ENCODE measurements at places on chromosomes 7 and 10.

GRCh38 chr7:112097524-112097923 lies 108.7 kb downstream of the DOCK4 start:
- DNase-seq = no peak

DNA sequence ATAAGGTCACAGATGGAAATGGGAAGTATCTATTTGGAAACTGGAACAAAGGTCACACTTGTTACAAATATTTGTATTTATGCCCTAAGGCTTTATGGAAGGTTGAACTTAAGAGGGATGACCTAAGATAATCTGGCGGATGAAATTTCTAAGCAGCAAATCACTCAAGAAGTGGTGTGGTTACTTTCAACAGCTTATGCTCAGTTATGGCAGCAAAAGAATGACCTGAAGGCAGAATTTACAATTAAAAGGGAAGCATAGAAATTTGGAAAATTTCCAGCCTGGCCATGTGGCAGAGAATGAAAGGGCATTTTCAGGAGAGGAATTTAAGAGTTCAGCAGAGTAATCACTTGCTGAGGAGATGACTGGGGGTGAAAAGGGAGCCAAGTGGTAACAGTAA lies 95.8 kb upstream of the TNS3 start:
- no peak for DNase-seq

DNA sequence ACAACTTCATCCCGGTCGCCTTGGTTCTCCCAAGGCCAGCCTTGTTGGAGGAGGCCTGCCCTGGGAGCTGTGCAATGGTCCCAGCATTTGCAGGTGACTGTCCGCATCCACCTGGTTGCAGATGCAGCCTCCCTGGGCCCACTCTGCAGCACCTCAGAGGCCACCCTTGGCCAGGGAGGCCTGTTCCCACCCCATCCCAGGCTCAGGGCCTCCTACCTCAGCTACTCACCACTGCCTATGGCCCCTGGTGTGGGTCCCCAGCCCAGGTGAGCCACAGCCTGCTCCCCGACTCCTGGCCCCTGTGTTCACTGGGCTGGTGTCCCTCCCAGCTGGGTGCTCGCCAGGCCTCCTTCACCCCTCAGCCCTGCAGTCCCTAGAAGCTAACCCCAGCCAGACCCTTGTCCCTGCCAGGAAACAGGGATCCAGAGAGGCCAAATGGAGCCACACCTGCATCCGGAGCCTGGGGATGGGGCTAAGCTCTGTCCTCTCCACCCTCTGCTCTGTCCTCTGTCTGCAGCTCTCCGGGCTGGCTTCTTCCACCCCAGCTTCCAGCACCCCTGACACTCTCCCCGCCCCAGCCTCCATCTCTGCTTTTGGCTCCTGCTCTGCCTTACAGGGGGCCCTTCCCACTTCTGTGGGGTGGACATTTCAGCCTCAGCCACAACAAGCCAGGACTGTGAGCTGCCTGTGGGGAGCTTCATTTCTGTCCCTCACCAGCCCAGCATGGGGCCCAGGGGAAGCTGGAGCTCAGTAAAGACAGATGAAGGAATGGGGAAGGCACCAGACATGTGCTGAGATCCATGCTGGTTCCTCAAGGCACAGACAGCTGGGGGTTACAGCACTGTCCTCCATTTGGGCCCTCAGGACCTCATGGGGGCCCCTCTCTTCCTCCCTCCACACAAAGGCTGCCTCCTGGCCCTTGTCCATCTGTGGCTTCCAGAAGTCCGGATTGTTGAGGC lies 35.6 kb upstream of the ANTXRL start:
- no peak for DNase-seq

DNA sequence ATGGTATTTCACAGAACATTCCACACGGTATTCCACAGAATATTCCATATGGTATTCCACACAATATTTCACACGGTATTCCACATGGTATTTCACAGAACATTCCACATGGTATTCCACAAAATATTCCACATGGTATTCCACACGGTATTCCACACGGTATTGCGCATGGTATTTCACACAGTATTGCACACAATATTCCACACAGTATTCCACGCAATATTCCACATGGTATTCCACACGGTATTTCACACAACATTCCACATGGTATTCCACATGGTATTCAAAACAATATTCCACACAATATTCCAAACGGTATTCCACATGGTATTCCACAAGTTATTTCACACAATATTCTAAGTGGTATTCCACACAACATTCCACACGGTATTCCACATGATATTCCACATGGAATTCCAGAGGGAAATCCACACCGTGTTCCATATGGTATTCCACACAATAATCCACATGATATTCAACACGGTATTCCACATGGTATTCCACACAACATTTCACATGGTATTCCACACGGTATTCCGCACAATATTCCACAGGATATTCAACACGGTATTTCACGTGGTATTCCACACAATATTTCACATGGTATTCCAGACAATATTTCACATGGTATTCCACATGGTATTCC lies 136.7 kb upstream of the CHST15 start:
- no peak for DNase-seq

- peak; percentile 18 for DNase-seq
Measured at GRCh38 chr10:69232736-69233480, 12.8 kb downstream of the HKDC1 start.

GRCh38 chr10:78505657-78506056 lies 472.0 kb downstream of the RPS24 start:
- DNase-seq = no peak

- no peak for DNase-seq
Measured at GRCh38 chr7:27243340-27244163, 950 bp downstream of the EVX1 start.

DNA sequence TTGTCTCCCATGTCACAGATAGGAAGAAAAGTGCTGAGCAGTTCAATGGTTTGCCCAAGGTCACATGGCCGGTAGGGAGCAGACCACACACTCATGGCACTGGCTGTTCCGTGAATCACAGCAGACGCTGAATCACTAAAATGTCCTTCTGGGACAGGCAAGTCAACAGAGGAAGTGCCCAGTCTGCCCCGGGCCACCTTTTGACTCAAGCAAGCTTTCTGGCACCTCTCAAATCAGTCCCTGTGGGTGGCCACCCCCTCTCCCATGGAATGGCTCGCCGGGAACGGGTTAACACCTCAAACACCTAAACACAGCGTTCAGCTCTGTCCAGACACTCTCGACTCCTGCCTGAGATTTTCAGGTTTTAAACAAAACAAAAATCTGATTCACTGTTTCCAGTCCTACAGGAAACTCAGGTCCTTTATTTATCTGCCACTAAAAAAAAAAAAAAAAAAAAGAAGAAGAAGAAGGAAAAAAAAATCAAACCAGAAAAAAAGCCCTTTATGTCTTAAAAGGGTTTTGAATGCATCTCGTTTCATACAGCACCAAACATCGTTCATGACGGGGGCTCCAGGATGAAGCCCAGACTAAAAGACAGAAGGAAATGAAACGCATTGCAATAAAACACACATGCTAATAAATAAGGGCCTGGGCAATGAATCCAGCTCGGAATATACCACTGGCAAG lies 15.5 kb downstream of the CARD11 start:
- peak; percentile 60 for DNase-seq

GRCh38 chr10:28806951-28807759 lies 129.8 kb downstream of the BAMBI start:
- no peak for DNase-seq

GRCh38 chr7:77349141-77349540 lies 67.0 kb downstream of the GSAP start:
- no peak for DNase-seq

- no peak for DNase-seq
Measured at GRCh38 chr10:99855479-99856071, 73.1 kb downstream of the ABCC2 start.

DNA sequence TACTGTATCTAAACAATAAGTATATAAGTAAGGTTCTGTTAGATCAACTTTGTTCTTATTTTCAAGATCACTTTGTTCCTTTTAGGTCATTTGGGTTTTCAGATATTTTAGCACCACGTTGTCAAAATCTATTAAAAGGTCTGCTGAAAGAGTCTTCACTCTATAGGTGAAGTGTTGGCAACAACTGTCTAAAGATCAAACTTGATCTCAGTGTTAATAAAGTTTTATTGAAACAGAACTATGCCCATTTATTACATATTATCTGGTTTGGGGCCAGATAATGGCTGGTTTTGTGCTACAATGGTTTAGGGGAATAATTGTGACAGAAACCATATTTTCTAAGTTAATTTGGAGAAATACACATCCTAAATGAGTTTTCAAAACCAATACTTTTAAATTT lies 478.9 kb upstream of the GRM3 start:
- no peak for DNase-seq

GRCh38 chr7:22726345-22726906 lies 574 bp upstream of the IL6 start:
- peak; percentile 47 for DNase-seq

GRCh38 chr10:3494131-3494837 lies 290.7 kb downstream of the KLF6 start:
- DNase-seq = no peak

GRCh38 chr10:33506838-33507661 lies 172.6 kb upstream of the NRP1 start:
- no peak for DNase-seq

- DNase-seq = no peak
Measured at GRCh38 chr7:457814-458510, 61.7 kb downstream of the PDGFA start.

DNA sequence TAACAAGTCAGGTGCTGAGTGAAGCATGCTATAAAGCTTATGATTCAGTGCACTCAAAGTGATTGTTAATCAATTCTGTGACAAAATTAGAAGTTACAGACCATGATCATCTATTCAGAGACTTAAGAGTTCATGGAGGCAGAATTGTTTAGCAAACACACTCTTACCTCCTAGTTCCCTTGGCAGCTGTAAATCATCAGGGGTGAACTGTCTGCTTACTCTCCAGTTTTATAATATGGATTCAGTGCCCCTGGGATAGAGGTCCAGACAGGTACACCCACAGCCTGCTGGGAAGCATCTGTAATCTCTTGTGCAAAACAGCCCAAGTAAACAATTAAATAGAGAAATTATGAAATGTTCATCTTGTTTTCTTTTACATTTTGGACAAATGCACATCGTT lies 835.0 kb upstream of the COBL start:
- DNase-seq = no peak

- DNase-seq = no peak
Measured at GRCh38 chr10:31011665-31012022, 20.0 kb downstream of the ZNF438 start.

DNA sequence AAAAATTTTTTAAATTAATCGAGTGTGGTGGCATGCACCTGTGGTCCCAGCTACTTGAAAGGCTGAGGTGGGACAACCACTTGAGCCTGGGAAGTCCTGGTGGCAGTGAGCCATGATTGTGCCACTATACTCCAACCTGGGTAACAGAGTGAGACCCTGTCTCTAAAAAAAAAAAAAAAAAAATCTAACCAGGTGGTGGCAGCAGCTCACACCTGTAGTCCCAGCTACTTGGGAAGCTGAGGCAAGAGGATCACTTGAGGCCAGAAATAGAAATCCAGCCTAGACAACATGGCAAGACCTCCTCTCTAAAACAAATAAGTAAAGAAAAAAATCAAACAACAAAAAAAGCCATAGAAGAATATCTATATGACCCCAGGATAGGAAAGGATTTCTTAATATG lies 3.6 kb upstream of the MYOF start:
- no peak for DNase-seq

DNA sequence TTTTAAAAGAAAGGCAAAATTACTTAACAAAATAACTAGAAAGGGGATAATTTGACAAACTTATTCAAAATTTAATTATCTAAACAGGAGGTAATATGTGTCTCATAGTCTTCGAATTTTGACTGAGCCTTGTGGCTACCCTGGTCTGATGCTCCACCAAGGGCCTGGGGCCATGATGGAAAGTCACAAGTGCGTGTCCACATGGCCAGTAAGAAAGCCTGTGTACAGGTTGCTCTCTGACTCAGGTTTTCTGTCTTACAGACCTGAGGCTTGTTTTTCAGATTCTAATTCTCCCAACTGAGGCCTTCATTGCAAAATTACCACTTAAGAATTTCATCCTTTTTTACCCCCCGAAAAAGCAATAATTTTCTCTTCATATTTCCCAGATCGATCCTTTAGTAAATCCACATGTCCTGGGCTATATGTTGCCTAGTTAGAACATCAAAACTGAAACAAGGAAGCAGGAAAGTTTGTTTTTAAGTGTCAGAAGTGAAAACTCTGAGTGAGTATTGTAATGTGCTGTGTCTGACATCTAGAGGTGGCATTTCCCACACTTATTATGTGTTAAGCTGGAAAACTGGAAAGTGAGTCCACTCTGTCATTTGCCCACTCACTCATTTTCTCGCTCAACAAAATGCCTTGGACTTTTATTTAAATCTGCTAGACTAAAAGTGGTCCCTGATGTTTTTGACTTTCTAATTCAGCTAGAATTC lies 10.0 kb downstream of the CYP3A43 start:
- DNase-seq = no peak

- DNase-seq = peak; percentile 37
Measured at GRCh38 chr7:5594616-5595544, 171.2 kb upstream of the TNRC18 start.

GRCh38 chr7:129262324-129262723 lies 37.5 kb downstream of the AHCYL2 start:
- DNase-seq = peak; percentile 22

DNA sequence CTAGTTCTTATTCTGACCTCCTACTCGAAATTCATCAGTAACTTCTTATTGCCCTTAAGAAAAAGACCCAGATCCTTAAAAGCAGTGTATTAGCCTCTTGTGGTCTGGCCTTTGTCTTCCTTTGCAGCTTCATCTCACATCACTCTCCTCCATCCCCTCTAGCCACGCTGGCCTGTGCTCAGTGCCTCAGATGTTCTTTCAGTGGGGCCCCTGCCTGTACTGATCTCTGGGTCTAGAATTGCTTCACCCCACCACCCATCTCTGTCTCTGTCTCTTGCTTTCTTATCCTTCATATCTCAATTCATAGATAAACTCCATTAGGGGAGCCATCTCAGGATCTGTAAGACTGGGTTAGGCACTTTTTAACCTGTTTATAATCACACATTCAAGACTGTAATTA lies 1178.5 kb upstream of the C7orf33 start:
- no peak for DNase-seq

DNA sequence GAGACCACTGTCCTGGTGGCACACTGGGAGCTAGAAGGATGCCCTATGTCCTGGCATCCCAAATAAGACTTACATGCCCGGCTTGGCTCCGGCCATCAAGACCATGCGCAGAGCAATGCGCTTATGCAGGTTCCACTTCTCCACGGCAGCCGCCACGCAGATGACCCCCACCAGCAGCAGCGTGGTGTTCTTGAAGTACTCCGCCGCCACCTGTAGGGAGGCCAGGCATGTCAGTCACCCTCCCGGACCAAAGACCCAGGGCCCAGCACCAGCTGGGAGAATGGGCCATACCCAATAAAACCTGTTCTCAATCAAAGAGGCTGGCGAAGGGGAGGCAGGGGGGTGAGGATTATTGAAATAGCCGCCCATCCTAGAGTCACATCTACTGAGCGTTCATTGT lies 19.9 kb downstream of the SLC13A4 start:
- no peak for DNase-seq

- no peak for DNase-seq
Measured at GRCh38 chr7:95092324-95092723, 184.9 kb downstream of the PPP1R9A start.

All from activated naive CD8-positive, alpha-beta T cell treated with anti-CD3 and anti-CD28 coated beads for 36 hours (primary cell).